ENCODE measurements at places on chromosomes 7 and 10. TPM values are rescaled to one million over a fixed set of nuclear protein-coding genes. Genes with fewer than 3 reads are reported as not detected.
A peak's percentile ranks its signal among the peaks of the same experiment; 100 is the strongest.

Gene MACROH2A2
- total RNA-seq: 36.5 TPM

Gene MACC1
- not detected for total RNA-seq

Gene BAIAP2L1
- total RNA-seq: 10.9 TPM

Gene TAS2R5
- 3.1 TPM for total RNA-seq

- peaks cover 2% of the 10 kb centered on the region for H3K36me3 ChIP-seq
- H3K27ac ChIP-seq: no peak overlapping the region
- H3K4me1 ChIP-seq: peaks cover 14% of the 10 kb centered on the region
- H3K27me3 ChIP-seq: no peaks in the 10 kb centered on the region
These were observed 75.0 kb downstream of the WNT2 start for GRCh38 chr7:117247809-117248208.

DNA sequence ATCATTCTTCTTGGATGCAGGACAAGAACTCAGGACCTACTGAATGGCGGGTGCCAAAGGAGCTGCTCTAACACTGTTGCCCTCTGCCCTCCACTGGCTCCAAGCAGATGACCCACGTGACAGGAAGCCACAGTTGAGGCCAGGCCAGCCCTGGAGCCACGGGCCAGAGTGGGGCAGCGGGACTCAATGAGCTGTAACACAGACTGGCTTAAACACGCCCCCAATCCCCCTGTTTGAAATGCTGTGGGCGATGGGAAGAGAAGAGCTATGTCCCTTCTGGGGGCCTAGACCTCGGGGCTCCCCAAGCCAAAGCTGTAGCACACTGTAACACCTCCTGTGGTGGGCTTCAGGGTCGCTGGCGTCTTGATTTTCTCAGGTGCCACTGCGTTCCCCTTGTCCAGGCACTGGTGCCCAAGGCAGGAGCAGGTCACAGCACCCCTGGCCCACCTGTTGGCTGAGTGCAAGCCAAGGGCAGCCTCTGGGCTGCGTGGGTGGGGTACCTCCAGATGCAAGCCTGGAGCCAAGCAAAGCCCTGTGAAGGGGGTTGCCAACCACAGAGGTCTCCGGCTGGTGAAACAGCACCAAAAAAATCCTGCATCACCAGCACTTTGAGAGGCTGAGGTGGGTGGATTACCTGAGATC, 18.6 kb upstream of the ZMIZ2 start:
- peaks cover 15% of the 10 kb centered on the region for H3K4me1 ChIP-seq
- H3K36me3 ChIP-seq: no peaks in the 10 kb centered on the region
- no peaks in the 10 kb centered on the region for H3K27me3 ChIP-seq

DNA sequence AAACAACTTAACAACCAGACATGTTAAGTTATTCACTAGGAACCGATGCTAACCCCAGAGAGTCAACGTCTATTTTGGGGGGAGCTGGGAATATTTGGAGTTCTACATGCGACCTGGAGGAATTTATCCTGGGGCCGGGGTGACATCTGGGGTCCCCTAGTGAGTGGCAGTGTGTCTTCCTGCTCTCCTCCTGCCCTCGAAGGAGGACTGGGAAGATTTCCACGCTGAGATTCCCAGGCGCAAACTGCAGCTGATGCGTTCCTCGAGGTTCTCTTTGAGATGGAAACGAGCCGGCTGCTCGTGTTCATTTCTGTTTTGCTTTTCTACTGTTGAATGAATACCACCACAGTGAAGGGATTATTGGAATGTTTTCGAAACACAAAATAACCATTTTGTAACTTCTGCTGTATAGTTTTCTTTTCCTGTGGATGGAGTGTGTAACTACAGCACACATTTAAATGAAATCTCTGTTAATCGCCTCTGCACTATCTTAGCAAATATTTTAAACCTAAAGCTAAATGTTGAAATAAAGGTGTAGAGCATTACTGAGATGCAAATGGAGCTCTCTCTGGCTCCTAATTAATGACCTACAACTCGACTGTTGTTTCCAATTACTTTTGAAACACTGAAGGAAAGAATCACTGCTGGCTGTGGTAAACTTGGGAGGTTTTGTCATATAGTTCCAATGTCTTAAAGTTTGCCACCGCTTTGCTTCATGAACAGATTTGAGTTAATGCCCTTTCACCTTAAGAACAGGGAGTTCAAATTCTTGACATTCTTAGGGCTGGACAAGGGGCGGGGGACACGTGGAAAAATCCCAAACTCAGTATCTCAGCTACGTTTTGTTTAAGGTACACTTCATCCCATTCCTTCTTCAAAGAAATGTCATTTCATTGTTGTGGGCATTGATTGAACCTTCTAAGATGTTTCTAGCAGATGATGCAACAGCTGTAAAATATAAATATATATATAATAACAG, 21.1 kb downstream of the GATA3 start:
- no peak for DNase-seq
- no peaks in the 10 kb centered on the region for H3K4me1 ChIP-seq
- no peaks in the 10 kb centered on the region for H3K36me3 ChIP-seq
- H3K4me3 ChIP-seq: no peak overlapping the region
- H3K27me3 ChIP-seq: peaks cover 14% of the 10 kb centered on the region

GRCh38 chr10:57605948-57606485, 661.7 kb downstream of the IPMK start:
- peaks cover 36% of the 10 kb centered on the region for H3K27me3 ChIP-seq
- no peaks in the 10 kb centered on the region for H3K36me3 ChIP-seq
- no peaks in the 10 kb centered on the region for H3K4me1 ChIP-seq
- DNase-seq: no peak
- no peak overlapping the region for H3K27ac ChIP-seq

GRCh38 chr10:6089334-6090219, 743 bp downstream of the RBM17 start:
- peak; percentile 83 for DNase-seq
- H3K27me3 ChIP-seq: peaks cover 18% of the 10 kb centered on the region
- no peaks in the 10 kb centered on the region for H3K36me3 ChIP-seq
- H3K4me3 ChIP-seq: peak overlapping the region; percentile 88

DNA sequence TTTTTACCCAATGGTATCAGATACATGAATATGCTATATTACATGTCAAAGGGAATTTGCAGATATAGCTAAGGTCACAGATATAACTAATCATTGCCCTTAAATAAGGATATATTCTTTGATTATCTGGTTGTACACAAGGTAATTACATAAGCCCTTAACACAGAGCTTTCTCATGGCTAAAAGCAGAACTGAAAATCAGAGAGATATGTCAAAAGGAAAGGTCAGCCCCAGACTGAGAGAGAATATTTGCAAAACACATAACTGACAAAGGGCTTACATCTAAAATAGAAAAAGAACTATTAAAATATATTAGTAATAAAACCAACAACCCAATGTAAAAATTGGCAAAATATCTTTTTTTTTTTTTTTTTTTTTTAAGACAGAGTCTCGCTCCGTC, 1029.5 kb upstream of the LRRN3 start:
- H3K36me3 ChIP-seq: no peaks in the 10 kb centered on the region
- no peak overlapping the region for H3K27ac ChIP-seq
- DNase-seq: no peak

DNA sequence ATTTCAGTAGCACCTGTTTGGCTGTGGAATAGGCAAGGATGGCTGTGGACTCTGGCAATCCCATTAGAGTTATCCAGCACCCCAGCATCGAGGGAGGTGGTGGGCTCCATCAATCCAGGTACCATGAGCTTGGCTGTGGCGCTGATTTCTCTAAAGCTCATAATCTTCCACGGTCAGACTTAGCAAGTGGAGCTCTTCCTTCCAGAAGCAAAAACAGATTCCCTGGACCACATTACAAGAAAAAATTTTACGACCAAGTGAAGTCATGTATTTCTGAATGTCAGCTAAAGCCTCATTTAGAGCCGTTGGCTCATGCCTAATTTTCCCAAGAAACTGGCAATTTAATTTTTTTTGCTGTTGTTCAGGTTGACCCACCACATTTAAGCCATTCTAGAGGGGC, 135.1 kb downstream of the CELF2 start:
- no peak overlapping the region for H3K4me3 ChIP-seq
- no peaks in the 10 kb centered on the region for H3K36me3 ChIP-seq
- H3K4me1 ChIP-seq: peaks cover 27% of the 10 kb centered on the region
- DNase-seq: no peak
- no peak overlapping the region for H3K27ac ChIP-seq

DNA sequence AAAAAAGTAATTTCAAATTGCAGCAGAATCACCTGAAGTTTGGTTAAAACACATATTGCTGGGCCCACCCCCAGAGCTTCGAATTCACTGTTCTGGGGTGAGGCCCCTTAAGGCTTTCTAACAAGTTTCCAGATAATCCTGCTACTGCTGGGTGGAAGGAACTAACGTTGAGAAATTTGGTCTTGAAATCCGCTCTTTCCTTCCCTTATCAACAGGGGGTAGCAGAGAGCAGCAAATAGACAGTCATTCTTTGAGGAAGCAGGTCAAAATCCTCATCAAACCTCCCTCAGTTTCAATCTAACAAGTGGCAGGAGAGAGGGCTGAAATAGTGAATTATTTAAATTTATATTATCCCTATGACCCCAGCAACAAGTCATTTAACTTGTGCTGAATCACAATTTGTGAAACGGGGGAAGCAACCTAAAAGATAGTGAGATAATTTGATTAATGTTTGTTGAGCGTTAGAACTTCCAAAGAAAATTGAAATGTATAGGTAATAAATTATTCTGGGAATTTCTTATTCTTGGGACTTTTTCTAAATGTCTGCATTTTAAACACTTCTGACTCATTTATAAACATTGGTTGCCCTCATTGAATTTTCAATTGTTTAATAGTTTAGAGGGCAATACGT, 21.7 kb upstream of the MALSU1 start:
- no peaks in the 10 kb centered on the region for H3K27me3 ChIP-seq
- H3K4me1 ChIP-seq: peaks cover 4% of the 10 kb centered on the region
- no peak overlapping the region for H3K4me3 ChIP-seq
- no peak overlapping the region for H3K27ac ChIP-seq

- H3K27ac ChIP-seq: no peak overlapping the region
- no peak for DNase-seq
- H3K27me3 ChIP-seq: no peaks in the 10 kb centered on the region
- H3K4me1 ChIP-seq: peaks cover 4% of the 10 kb centered on the region
- peaks cover 24% of the 10 kb centered on the region for H3K36me3 ChIP-seq
These were observed 3.9 kb upstream of the MIOS start for GRCh38 chr7:7562736-7563135.

DNA sequence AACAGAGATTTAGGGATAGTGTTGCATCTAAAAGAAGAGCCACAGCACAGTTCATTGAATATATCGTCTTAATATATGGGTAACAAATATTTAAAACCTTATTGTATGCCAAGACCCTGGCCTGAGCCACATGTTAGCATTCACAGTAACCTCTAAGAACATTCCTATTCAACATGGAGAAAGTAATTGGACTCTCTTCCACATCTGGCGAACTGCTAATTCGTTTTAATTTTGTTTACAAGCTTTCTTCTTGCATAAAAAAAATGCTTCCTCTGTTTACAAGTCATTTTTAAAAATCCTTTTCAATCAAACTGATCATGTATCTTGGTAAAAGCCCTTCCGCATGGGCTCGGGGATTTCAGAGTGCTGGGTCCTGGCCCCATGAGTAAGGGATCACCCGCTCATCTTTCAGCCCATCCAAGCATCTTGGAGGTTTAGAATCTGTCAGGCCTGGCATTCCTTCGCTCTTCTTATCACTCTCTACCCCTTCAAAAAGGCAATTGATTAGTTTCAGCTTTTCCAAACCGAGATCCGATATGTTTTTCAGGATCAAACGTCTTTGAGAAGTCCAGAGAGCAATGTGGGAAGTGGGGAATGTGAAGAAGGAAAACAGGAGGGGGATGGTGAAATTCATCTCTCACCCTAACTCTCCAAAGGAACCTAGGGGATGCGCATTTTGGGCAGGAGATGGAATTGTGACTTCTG, 7.3 kb downstream of the TWIST1 start:
- peaks cover 2% of the 10 kb centered on the region for H3K36me3 ChIP-seq
- H3K27me3 ChIP-seq: no peaks in the 10 kb centered on the region
- peak overlapping the region; percentile 99 for H3K27ac ChIP-seq
- no peak for DNase-seq
- peak overlapping the region; percentile 80 for H3K4me3 ChIP-seq

GRCh38 chr10:45199205-45199740, 116.1 kb downstream of the OR13A1 start:
- no peak overlapping the region for H3K27ac ChIP-seq
- no peaks in the 10 kb centered on the region for H3K36me3 ChIP-seq
- no peaks in the 10 kb centered on the region for H3K4me1 ChIP-seq

- H3K27me3 ChIP-seq: peaks cover 36% of the 10 kb centered on the region
- H3K27ac ChIP-seq: no peak overlapping the region
- H3K4me3 ChIP-seq: no peak overlapping the region
- H3K36me3 ChIP-seq: no peaks in the 10 kb centered on the region
- no peaks in the 10 kb centered on the region for H3K4me1 ChIP-seq
- no peak for DNase-seq
These were observed 42.9 kb downstream of the C10orf120 start for GRCh38 chr10:122656741-122657140.

DNA sequence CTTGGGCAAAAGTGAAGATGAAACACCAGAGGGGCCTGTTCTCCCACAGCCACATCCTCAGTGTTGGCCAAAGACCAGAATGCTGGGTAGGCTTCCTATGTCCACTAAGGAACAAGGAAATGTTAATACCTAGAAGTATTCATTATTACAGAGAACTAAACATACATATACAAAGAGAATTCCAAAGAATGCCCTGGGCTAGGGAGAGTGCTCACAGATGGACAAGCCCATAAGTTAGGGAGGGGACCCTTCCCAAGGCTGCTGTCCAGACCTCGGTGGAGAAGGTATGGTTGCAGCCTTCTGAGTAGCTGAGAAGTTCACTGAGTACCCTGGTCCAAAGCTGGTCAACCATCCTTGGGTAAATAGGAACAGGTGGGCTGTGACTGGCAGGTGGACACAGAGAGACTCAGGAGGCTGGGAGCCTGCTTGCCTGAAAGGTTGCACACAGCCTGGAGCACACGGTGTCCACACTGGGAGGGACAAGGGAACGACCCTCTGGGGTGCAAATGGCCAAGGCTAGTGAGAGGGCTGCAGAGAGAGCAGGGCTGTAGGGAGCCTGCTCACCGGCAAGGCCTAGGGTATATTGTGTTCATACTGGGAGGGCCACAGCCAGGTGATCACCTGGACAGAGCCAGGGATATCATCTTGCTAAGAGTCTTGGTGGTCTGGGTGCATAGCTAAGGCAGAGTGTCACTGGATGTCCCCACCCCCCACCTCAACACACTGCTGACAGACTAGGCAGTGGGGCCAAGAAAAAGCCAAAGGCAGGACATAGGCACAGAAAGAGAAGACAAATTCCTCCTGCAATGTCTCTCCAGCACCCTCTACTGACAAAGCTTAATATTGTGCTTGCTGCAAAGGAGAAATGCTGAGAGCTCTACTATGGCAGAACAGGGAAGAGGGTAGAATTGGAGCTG, 40.3 kb downstream of the CPVL start:
- H3K27ac ChIP-seq: no peak overlapping the region
- H3K27me3 ChIP-seq: peaks cover 4% of the 10 kb centered on the region
- no peak for DNase-seq
- peaks cover 3% of the 10 kb centered on the region for H3K4me1 ChIP-seq
- no peaks in the 10 kb centered on the region for H3K36me3 ChIP-seq

- peaks cover 36% of the 10 kb centered on the region for H3K27me3 ChIP-seq
- no peaks in the 10 kb centered on the region for H3K36me3 ChIP-seq
- H3K27ac ChIP-seq: peak overlapping the region; percentile 0
- no peak for DNase-seq
- H3K4me3 ChIP-seq: no peak overlapping the region
- peaks cover 13% of the 10 kb centered on the region for H3K4me1 ChIP-seq
These were observed 61.8 kb downstream of the EEPD1 start for GRCh38 chr7:36214608-36215456.

All from osteocyte (in vitro differentiated cells).